ENCODE measurements at places on chromosomes 12 and 14. TPM values are rescaled to one million over a fixed set of nuclear protein-coding genes. Genes with fewer than 3 reads are reported as not detected.

KLRD1 gene
- 0.06 TPM for total RNA-seq

PRH2 gene
- not detected for total RNA-seq

CIDEB gene
- total RNA-seq, result not detected

DNA sequence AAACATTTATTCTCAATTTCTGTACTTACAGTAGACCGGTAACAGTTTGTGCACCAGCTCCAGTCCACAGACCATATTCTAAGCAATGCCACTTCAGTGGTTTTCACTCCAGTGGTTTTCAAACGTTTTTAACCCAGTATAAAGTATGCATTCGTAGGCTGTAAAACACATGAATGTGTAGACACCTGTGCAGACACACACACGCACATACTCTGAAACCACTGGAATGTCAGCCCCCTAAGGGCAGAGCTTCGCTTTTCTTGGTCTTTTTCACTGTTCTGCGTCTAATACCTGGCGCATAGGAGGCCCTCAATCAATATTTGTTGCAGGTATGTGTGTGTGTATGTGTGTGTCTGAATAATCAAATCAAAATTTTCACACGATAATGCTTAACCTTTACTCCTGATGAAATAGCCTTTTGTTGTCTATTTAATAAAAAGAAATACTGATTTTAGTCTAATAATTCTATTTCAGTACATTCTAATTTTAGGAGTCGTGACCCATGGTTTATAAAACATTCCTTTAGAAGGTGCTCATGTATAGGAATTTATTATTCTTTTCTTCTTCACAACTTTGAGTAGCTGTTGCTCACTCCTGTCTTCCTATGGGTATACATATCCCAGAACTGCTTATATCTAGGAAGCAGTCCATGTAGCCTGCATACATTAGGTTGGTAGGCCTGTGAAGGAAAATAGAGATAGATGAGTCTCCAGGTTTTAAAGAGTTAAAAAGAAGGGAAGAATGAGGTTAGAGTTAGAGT, 73.6 kb upstream of the REP15 start:
- DNase-seq, result peak; percentile 51

- DNase-seq, result peak; percentile 42
Observed at GRCh38 chr14:102510616-102511520, 1.3 kb upstream of the ANKRD9 start.

GRCh38 chr14:92603309-92604242, 90.0 kb downstream of the RIN3 start:
- DNase-seq, result peak; percentile 68

Measured in PC-3 (cell line).